OCI-M1 (cell line): ENCODE measurements at places on chromosomes 4 and X.

DNA sequence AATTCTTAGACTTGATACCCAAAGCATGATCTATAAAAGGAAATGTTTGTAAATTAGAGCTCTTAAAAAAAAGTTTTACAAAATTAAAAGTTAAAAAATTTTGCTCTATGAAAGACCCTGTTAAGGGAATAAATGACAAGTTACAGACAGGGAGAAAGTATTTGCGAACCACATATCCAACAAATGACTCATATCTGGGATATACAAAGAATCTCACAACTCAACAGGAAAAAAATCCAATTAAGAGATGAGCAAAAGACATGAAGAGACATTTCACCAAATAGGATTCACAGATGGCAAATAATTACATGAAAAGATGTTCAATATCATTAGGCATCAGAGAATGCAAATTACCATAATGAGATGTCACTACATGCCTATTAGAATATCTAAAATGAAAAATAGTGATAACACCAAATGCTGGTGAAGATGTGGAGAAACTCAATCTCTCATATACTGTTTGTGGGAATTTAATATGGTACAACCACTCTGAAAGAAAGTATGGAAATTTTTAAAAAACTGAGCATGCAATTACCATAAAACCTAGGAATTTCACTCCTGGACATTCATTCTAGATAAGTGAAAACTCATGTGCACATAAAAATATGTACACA, 100.8 kb upstream of the EOLA2 start:
- DNase-seq, result no peak

- no peak for DNase-seq
These were observed 38.7 kb downstream of the CNKSR2 start for GRCh38 chrX:21412883-21413282.

GRCh38 chrX:2488621-2489285, 12.0 kb downstream of the DHRSX start:
- no peak for DNase-seq

DNA sequence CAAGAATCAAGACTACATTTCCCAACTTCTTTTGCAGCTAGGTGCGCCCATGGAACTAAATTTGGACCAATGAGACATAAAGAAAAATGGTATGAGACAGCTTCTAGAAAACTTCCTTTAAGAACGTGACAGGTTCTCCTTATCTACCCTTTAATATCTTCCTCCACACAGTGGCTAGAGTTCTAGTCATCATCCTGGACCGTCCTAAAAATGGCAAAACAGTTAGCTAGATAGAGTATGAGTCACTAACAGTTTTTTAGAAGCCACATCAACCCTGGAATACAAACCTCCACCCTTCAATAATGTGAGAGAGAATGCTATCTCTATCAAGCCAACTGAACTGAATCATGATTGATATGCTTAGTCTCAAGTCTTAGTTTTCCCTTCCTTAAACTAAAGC, 267.9 kb upstream of the SLC7A11 start:
- peak; percentile 70 for DNase-seq

DNA sequence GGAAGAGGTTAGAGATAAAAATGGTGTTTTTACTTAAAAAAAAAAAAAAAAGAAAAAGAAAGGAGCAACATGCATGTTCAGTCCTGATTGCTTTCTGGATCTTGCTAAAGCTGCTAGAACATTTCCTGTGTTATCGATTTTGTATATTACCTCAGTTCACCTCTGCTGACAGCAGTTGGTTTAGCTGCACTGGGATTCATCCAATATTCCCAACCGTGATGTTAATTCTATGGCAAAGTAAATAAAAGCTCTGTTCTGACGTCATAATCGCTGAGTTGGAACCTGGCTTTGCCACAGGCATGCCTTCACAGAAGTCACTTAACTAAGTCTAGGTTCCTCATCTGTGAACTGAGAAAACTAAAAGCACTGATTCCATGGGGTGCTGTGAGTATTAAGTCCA, 90.7 kb upstream of the SORBS2 start:
- no peak for DNase-seq

GRCh38 chr4:107292979-107293378, 256.9 kb upstream of the DKK2 start:
- DNase-seq, result no peak

DNA sequence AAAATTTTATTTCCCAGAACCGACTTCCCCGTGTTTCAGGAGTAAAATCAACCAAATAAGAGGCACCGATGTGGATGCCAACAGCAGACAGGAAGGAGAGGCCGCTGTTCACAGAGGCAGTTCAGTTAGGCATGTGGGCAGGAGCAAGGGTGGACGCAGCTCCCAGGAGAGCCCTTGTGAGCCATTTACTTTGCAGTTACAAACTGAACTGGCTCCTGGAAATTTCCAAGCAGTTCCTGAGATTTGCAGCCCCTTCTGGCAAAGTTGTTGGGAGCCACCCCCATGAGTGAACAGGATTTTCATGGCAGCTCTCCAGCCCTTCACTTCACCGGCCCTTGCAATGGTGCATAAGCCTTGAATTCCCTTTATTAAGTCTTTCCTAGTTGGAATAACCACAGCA, 189.1 kb downstream of the AFAP1 start:
- no peak for DNase-seq

DNA sequence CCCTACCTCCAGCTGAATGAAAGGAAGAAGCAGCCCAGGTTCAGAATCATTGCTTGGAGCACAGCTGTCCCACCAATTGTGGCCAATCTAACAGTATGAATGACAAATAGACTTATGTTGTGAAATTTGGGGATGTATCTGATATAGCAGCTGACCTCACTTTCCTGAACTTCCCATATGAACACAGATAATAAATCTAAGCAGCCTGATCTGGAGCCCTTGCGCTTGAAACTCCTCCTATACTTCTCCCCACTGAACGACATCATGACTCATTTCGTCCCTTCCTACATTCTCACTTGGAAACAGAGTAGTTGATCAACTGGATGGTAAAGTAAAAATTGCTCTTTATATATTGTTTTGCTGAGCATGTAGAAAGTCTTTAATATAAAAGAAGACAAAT, 24.2 kb upstream of the AMELX start:
- DNase-seq, result peak; percentile 23

GRCh38 chr4:40388239-40388638, 53.1 kb downstream of the CHRNA9 start:
- DNase-seq, result peak; percentile 50

- no peak for DNase-seq
These were observed 469.0 kb upstream of the PRKX start for GRCh38 chrX:4182408-4182806.

DNA sequence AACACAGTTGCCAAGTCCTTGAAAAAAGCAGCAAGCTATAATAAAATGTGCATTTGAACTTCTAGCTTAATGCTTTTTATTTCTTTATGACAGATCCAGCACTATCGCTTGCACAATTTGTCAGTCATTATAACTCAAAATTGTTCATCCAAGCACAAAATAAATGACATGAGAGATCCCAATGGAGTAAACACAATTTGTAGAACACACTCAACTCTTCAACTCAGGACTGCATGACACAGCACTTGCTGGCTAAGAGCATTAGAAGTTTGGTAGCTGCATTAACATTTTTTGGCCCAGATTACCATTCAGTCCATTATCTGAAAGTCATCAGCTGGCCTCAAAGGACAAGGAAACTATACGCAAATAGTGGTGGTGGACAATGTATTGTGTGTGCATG, 530.1 kb downstream of the INPP4B start:
- peak; percentile 25 for DNase-seq

GRCh38 chr4:13483768-13484121, 395 bp downstream of the RAB28 start:
- DNase-seq, result peak; percentile 64

DNA sequence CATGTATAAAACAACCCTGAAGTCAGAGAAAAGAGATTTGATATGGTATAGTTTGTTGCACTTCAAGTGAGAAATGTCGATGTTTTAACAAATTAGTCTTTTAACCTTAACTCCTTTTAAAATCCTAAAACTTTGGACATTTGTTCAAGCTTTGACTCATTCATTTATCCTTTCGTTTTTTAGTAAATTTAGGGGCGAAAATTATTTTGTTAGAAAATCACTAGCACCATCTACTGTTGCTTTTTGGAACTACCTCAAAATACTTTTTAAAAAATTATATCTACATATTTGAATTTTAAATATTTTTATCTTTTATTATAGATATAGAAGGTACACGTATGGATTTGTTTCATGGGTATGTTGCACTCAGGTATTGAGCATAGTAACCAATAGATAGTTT, 165.1 kb upstream of the POF1B start:
- peak; percentile 34 for DNase-seq

DNA sequence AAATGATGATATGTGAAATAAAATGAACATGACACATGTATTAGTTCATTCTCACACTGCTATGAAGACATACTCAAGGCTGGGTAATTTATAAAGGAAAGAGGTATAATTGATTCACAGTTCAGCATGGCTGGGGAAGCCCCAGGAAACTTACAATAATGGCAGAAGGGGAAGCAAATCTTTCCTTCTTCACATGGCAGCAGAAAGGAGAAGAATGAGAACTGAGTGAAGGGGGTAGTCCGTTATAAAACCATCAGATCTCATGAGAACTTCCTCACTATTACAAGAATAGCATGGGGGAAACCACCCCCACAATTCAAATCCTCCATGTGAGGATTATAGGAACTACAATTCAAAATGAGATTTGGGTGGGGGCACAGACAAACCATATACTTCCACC, 243.9 kb upstream of the GYPA start:
- DNase-seq, result no peak

GRCh38 chrX:76520273-76521054, 93.0 kb downstream of the MAGEE1 start:
- no peak for DNase-seq

DNA sequence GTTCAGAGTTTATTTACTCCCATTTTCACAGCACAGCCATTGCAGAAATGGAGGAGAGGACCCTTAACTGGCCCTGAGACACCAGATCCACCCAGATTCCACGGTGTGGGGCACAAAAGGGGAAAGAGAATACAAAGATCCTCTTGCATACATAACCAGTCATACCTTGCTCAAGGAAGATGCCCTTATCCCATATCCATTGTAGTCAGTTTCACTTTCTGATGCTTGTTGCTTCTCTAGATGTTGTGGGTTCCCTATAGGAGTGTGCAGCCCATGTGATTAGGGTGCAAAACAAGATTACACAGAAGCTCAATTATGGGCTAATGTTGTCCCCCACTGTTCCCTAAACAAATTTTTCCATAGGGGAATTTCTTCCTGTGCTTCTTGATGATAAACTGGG, 1309.0 kb upstream of the PABPC4L start:
- DNase-seq, result peak; percentile 57
